AG04449 (cell line): ENCODE measurements at places on chromosomes 3 and 15.
A peak's percentile ranks its signal among the peaks of the same experiment; 100 is the strongest.

GRCh38 chr3:135081856-135082434 lies 286.9 kb downstream of the EPHB1 start:
- no peak for DNase-seq

- no peak for DNase-seq
Measured at GRCh38 chr3:105364128-105364527, 2.6 kb upstream of the ALCAM start.

GRCh38 chr3:171977860-171978259 lies 61.5 kb upstream of the FNDC3B start:
- DNase-seq: no peak

DNA sequence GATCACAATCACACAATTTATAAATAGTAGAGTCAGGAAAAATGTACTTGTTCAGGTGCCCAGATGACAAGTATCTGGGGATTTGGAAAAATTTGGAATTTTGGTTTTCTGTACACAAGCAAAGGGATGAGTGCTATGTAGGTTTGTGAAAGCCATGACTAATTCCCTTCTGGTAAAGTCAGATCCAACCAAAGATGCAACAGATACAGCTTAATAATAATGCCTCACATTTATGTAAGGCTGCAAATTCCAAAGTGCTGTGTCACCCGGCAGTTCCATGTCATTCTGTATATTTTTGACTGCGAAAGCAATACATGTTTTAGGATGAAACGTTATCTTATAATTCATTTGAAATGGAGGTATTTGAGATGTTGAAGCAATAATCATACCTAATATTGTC lies 102.7 kb upstream of the AGBL1 start:
- peak; percentile 0 for DNase-seq

DNA sequence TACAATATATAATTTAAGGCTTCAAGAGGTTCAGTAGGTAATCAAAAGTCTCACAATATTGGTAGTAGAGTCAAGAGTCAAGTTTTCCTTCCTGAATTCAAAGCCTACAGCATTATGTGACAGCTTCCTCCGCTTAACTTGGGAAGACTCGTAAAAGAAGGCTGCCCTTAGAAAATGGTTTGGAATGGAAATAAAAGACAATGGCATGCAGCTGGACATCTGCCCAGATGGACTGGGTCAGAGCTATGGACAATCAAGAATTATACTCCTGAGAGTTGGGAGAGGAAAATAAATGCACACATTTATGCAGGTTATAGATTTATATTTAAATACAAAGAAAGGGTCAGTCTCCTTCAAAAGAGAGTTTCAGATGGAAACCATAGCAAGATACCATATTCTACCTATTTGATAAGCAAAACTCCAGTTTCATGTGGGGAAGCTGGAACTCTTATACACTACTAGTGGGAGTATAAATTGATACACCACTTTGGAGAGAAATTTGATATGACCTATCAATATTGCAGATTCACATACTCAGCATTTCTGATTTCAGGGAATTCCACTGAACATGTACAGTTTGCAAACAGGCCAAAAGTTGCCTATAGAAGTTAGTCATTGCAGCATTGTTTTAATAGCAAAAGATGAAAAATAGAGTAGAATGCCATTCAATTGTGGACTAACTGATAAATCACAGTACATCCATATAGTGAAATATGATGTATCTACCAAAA lies 6.1 kb downstream of the CRYBG3 start:
- no peak for DNase-seq
